ENCODE measurements at places on chromosomes 5 and 9.

GRCh38 chr9:132609829-132610228 is 27.4 kb downstream of the BARHL1 start:
- DNase-seq, result no peak

DNA sequence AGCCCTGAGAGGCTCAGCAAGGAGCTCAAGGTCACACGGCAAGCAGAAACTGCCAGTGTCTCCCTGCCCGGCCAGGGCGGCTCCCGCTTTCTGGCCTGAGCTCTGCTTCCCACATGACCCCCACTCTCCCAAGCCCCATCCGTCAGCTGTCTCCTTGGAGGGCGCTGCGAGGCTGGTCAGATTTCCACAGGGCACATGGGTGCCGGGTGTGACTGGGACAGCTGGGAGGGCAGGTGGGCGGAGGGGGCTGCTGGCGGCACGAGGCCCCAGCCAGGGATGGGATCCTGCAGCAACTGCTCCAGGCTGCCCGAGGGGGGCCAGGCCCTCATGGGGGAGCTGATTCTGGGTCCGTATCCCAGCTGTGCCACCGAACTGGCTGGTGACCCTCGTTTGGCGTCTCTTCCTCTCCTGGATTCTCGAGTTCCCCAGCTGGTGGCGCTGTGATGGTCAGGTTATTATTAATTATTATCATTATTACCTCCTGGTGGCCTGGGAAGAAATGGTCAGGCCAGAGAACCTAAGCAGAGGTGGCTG is 12.9 kb upstream of the WDR38 start:
- no peak for DNase-seq

DNA sequence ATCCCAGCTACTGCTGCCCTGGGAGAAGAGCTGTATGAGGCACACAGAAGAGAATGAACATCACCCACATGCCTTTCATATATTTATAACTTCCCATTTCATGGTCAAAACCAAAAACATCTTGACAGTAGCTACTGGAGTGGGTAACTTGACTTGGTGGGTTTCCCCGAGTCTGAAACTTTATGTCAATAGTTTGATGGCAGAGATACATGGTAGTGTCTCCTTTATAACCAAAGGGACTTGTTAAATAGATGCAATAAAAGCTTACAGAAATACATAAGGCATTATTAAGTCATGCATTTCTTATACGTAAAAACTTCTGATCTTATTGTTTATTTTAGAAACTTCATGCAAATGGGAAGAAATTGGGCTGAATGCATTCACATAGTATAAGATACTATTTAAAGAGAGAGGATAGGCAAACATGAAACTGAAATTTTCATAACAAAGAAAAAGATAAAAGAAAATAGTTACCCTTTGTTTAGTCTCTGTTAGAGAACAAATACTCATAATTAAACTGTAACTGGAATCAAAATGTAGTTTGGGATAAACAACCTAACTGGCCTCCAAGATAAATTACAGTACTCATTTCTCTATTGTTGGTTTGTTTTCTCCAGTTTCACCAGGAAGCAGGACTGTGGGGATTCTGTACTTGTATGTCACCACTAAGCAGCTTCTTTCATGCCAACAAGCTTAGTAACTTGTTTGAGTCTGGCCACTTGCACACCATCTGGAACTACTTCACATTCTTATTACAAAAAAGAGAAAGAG is 459.3 kb upstream of the MEF2C start:
- DNase-seq, result no peak

DNA sequence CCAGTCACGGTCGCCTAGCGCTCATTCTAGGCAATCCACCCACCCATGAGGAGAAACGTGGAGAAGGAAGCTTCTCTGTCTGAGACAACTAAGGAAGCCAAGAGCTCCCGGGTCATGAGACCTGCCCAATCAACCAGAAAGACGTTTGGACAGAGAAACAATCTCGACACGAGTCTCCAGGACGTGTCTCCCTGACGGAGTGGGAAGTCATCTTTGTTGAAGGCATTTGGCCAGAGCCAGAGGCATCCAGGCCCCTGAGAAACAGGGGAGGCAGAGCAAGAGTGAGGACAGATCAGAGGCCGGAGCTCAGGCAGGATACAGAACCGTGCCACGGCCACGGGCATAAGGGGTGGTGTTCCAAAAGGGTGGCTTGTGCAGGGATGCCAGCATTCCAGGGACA is 479.0 kb downstream of the SPATA31A7 start:
- peak; percentile 52 for DNase-seq

GRCh38 chr9:7947577-7947976 is 148.0 kb upstream of the DMAC1 start:
- DNase-seq, result no peak

DNA sequence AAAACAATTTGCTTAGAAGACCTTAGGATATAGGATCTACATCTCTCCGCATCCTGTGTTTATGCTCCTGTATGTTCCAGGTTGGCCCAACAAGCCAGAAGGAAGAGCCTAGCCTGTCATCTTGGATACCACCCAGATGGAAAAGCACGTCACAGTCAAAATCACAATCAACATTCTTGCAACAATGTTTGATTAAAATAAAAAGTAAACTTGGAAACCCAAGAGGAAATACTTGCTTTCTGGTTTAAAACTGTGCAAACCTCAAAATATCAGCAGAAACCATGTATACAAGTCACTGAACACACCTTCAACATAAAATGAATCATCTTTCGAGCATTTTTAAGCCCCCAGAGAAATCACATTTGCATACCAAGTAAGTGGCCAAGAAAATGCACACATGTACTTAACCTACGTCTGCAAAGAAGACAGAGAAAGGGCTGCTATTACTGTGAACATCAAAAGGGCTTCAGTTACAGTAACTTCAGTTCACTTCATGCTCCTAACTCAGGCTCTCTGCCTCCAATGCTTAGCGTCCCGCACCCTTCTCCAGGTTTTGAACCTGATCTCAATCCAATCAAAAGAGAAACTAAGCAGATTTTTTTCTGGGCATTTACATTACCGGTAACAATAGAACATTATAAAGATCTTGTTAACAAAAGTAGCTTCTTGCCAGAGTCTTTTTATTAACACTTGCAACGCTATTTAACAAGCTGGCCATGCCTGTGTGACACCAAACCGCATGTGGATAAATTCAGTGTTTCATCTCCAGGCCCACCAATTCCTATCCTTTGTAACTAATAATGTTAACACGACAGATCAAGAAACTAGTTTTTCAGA is 1.3 kb downstream of the ENC1 start:
- no peak for DNase-seq

- DNase-seq, result no peak
Measured at GRCh38 chr5:154141745-154142221, 48.8 kb upstream of the GALNT10 start.

- no peak for DNase-seq
Measured at GRCh38 chr5:69211200-69211599, 21.8 kb downstream of the CENPH start.

Measured in chondrocyte (in vitro differentiated cells).